ENCODE measurements at places on chromosomes 2 and 18.
A peak's percentile ranks its signal among the peaks of the same experiment; 100 is the strongest.

DNA sequence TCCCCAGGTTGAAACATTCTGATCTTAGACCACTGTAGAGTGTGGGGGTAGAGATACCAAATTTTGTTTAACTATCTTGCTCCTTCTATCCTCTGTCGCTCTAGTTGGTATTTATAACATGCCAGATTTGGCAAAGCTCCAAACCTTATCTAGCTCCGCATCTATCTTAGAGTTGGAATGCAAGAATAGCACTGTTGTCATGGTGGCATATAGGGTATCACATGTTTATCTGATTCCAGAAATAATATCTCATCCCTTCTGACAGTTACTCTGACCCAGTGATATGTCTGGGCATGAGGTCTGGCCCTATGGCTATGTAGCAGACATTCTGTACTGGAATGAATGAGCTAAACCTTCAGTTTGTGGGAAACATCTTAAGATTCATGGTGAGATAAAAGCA, 51.7 kb downstream of the CABYR start:
- no peak for DNase-seq

DNA sequence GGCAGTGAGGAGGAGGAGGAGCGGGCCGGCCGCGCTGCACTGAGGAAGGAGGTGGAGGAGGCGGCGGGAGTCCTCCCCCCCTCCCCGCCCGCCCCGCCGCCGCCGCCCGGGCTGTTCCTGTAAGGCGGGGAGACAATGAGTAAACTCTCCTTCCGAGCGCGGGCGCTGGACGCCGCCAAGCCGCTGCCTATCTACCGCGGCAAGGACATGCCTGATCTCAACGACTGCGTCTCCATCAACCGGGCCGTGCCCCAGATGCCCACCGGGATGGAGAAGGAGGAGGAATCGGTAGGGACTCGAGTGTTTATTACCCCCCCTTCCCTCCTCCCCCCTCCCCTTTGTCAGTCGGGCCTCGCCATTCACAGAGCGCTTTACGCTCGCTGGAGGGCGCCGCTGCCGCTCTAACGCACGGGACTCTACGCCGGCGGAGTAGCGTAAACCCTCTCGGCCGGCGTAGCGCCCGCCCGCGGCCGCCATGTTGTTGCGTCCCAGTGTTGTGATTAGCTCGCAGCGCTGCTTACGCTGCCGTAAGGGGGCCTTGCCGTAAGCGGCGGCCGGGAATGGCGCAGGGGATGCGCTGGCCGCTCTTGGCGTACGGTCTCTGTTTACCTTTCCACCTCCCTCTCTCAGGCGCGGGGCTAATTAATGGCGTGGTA, 460 bp downstream of the EPC2 start:
- peak; percentile 97 for DNase-seq

DNA sequence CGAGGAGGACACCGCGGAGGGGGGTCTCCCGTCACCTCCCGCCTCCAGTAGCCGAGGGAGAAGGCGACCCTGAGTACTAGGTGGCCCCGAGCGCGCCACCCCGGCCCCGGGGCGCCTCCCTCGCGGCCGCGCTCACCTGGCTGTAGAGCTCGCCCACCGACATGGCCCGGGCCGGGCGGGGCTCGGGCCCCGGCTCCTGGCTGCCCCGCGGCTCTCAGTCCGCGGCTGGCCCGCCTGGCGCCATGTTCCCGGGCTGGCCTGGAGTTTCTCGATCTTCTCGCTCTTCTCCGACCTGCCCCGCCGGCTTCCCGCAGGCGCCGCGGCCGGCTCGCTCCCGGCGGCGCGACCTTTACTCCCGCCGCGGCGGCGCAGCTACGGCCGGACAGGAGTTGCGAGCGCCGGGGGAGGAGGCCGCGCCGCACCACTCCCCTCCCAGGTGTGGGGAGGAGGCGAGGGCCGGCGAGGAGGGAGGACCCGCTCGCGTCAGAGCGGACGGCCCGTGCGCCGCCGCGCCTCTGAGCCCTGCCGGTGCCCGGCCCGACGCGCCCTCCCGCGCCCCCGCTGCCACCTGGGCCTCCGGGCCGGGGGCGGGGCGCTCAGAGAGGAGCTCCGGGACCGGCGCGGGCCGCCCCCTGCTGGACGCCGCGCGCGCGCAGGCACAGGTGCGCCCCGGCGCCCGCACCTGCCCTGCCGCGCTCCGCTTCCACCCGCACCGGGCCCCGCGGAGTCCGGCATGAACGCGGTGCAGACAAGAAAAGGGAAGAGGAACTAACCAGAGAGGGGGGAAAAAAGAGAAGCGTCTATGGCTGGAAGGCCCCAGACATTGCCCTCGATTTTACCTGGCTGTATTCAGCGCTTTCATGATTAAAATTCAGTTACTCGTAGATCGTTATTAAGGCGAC, at the start of gene MYO5B:
Gene MYO5B, minus strand, starts transcription at position 517 of the 902 bp plus-strand sequence. Its CDS starts 354 bp downstream, at position 163.
- no peak for DNase-seq

DNA sequence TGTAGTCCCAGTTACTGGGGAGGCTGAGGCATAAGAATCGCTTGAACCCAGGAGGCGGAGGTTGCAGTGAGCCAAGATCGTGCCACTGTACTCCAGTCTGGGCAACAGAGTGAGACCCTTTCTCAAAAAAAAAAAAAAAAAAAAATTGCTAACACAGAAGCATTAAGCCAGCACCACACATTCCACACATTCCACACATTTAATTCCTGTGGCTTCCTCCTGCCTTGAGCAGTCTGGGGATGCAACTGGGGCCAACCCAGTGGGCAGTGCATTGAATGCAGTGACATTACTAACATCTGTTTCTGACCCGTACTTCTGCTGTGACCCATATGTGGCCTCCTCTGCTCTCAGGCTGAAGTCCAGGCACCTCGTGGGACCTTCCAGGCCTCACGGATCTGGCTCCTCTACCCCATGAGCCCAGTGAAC, 107.0 kb downstream of the BCL2L11 start:
- no peak for DNase-seq

GRCh38 chr2:55620123-55620779, 2.8 kb upstream of the PPP4R3B start:
- DNase-seq = no peak

GRCh38 chr2:15298770-15299169, 262.4 kb downstream of the NBAS start:
- DNase-seq = no peak

DNA sequence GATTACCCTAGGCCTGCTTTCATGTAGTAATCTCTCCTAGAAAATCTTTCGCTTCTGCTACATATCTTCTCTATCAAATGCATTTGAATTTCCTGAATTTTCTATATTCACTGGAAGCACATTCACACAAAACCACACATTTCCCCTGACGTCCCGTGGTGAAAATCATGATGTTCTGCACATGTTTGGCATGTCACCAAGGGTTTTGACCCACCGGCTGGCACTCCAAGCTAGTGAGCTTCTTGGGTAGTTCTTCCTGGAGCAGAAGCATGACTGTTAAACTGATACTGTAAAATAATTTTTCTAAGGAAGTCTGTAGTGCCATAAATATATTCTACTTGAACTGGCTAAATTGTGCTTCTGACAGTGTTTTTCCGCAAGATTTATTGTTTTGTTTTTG, 510.1 kb upstream of the SLC8A1 start:
- DNase-seq = no peak

DNA sequence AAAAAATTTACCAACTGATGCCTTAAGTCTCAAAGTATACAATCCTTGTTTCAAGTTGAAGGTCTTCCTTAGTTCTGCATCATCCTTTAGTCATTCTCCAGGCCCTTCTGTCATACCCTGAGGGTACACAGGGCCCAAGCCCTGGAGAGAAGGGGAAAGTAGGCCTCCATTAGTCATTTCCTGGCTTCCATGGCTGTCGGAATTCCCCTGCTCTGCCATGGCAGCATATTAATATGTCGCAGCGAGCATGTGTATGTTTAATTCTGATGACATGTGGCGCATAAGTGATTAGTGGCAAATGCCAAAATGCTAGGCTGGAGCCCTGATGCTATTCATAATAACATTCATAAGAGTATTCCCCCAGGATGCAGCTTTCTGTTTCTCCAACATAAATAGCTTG, 22.1 kb downstream of the GPR39 start:
- DNase-seq = no peak

DNA sequence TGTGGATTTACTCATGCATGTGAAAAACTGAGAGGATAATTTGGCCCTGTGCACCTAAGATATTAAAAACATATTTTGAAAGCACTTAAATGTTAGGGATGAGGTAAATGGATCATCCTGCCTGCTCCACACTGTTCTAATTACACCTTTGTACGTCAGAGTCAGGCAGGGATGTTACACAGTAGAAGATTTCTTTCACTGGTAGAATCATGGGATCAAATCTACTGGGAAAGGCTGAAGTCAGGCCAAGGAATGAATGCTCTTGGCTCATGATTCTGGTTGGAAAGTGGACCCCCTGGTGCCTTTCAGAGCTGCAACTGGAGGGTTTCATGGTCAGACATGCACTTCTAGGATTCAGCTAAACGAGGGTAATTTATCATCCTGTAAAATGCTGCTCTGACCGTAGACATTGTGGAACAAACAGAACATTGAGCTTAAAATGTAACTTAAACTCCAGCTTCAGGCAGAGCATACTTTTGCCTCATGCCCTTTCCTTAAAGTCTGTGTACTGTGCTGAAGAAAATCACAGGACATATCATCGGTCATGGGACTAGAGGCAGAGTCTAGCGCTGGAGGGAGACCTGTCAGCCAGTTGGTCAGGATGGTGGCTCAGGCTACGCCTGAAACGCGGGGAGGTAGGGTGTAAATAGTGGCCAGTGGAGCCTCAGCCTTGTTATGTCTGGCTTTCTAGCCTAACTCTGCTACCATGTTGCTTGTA, 4.9 kb downstream of the KCNE4 start:
- DNase-seq = no peak

DNA sequence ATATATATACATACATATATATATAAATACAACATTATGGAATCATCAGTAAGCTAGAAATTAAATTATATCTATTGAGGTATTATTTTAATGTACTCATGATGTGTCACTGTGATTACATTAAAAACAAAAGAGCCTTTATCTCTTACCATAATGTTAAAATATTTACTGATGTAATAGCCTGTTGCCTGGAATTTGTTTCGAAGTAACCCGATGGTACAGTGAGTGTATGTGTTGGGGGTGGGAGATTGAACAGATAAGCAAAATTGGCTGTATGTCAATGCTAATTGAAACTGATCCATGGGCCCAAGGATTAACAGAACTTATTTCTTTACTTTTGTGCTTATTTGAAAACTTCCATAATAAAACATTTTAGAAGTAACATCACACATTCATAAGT, 1473.2 kb downstream of the LRP1B start:
- no peak for DNase-seq

DNA sequence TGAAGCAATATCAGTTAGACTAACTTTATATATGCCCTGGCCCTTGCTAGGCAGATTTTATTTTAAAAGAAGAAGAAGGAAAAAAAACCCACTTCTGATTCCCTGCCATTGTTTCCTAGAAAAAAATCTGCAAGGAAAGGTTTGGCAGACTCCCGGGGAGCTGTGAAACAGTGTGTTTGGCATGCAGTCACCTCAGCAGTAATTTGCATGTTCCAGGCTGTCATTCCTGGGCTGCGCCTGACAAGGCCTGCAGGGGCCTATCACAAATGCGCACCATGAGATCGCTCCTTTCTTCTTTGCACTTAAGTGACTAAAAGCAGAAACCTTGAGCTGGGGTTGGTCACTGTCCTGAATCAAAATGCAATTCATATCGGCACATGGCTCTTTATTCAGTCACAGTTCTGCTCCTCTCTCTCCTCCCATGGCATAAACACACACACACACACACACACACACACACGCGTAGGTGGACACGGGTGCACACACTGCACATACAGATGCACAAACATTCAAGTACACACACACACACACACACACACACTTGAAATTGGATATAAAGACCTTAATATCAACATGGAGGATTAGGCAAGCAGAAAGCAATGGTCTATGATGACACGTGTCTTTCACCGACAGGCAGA, 172.8 kb downstream of the MYT1L start:
- DNase-seq = no peak

DNA sequence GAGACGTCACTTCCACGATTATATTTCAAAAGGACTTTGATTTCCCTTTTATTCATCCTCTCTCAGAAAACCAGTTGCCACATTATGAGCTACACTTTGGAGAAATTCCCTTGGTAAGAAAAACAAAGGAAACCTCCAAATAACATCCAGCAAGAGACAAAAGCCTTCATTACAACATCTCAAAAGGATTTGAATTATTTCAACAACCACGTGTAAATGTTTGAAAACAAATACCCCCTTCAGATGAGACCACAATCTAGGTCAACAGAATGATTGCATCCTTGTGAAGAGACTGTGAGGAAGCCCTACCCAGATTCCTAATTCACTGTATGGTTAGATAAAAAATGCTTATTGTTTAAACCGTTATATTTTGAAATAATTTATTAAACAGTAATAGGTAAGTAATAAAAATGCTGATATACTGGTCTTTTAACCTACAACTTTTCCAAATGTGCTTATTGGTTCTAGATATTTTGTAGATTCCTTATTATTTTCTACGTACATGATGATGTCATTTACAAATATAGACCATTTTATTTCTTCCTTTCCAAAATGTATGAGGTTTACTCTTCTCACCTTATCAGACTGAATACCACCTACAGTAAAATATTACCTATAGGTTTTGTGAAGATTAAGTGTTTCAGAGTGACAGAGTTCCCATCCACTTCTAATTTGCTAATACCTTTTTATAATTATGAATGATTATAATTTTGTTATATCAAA, 922.7 kb upstream of the CHAC2 start:
- no peak for DNase-seq

DNA sequence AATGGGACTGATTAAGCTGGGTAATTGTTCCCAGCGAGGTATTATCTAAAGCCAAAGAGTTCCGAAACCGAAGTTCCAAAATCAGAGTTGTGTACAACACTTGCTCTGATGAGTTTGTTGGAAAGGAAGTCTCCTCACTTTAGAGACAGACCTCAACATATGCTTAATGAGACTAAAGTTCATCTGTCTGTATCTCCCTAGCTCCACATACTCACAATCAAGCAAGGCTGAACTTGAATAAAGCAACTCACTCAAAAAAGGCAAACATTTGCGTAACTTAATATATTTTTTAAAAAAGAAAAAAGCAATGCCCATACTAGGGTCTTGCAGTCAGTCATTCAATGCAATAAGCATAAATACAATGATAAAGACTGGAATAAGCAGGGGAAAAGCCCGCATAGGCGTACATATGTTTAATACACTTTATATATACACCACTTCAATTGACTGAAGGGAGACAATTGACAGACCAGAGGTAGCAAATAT, 60.0 kb downstream of the IRS1 start:
- DNase-seq = no peak

GRCh38 chr2:108979461-108979860, 9.6 kb downstream of the EDAR start:
- no peak for DNase-seq

- no peak for DNase-seq
Observed at GRCh38 chr2:224947566-224947965, 94.7 kb downstream of the DOCK10 start.

- DNase-seq = no peak
Observed at GRCh38 chr2:177519534-177520115, 127.1 kb downstream of the AGPS start.

GRCh38 chr2:168652997-168653921, 149.2 kb upstream of the NOSTRIN start:
- DNase-seq = no peak

DNA sequence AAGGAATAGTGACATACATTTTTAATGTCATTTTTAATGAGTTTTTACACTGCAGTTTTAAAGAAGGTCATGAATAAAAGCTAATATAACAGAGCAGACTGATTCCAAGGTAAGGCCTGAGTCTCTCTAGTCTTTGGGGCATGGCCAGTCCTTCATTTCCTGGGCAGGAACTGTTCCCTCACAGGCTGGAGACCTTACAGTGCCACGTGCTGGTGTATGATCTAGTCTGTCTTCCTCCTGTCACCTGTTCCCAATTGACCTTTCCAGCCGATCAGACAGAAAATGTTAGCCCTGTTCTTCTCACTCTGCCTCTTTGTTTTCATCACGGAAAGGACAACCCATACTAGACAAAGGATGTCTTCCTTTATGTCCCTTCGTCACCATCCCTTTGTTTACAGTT, 33.6 kb downstream of the ZCCHC2 start:
- no peak for DNase-seq
